ENCODE measurements at places on chromosomes 11 and 22.

DNA sequence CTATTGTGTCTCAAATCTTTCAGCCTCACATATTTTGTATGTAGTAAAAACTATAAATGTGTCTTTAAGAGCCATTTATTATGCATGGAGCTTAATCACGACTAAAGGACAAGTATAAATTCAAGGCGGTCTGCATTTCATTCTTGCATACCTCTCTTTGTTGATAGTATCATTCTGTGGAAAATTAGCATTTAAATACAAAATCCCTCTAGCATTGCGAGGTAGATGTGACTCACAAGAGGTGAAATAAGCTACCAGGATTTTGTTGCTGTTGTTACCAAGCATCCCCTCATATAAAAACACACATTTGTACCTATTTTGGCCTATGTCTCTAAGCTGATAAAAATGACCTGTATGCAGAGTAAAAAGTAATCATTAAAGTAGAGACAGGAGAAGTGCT, 537.4 kb upstream of the LUZP2 start:
- no peak for DNase-seq

GRCh38 chr22:20031732-20032406, 11.0 kb downstream of the TANGO2 start:
- no peak for DNase-seq

DNA sequence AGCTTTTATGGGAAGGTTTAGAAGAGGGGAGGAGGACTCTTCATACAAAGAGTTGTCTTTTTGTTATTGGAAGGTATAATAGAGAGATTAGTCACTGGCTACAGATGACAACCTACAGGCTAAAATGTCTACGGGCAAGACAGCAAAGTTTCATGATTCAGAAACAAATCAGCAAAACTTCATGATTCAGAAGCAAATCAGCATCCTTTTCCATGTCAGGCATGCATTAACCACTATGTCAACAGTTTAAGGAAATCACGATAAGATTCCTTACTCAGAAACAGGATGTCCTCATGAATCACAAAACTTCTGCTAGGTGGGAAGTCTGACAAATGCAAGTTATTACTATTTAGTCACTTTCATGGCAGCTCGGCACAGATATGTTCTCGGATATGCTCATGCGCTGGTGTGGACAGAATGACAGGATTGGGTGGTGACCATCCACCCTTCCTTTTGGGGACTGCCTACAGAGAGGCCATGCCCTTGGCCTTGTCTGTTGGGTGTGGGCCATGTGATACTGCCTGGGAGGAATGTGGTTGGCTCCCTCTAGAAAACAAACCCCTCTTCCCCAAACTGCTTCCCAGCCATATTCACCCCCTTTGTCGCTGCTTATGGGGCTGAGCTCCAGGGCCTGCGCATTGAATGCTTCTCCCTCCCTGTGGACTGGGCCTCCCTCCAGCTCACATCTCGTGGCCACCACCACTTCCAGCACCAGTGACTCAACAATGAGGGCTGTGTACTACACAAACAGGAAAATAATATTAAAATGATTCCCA, 10.1 kb downstream of the C11orf91 start:
- DNase-seq: no peak

DNA sequence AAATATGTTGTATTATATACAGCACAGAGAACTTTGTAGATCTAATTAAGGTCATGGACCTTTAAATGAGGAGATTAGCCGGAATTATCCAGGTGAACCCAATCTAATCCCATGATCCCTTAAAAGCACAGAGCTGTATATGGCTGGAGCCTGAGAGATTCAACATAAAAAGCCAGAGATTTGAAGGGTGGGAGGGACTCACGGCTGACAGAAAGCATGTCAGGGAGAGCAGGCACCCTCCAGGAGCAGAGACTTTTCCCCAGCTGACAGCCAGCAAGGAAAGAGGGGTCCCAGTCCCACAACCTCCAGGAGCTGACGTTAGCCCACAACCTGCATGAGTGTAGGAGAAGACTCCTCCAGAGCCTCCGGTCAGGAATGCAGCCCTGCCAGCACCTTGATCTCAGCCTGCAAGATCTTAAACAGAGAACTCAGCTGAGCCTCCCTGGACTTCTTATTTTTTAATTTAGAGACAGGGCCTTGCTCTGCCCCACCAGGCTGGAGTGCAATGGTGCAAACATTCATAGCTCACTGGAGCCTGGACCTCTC, 20.0 kb upstream of the ADA2 start:
- no peak for DNase-seq

DNA sequence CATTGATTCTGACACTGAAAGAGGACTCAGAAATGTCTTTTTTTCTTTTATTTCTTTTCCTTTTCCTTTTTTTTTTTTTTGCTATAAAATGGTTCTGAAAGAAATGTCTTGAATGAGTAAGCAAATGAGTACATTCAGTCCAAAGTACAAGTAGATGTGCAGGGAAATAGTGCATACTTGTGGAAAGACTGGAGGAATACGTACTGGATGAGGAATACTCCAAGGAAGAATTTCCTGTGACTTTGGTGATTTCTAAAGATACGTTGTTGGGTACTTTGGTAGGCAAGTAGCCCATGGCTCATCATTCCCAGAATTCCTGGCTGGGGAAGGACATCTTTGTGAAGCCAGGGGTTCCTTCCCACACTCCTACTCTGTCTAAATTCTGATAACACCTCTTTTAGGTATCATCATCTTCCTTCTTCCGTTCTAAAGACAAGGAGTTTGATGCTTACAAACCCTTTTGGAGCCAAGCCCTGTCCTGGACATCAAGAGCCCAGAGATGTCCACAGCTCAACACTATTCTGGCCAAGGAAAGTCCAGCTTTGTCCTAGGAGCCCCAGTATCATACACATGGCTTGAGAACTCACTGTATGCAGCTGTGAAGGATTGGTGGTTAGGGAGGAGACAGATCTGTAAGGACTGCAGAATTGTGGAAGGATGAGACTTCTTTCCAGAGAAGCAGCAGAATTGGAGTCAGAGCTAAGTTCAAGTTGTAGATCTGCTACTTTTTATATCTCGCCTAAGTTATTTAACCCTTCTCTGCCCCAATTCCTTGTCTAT, 4.8 kb upstream of the NUP98 start:
- DNase-seq: no peak
